ENCODE measurements at places on chromosomes 2 and 18.

DNA sequence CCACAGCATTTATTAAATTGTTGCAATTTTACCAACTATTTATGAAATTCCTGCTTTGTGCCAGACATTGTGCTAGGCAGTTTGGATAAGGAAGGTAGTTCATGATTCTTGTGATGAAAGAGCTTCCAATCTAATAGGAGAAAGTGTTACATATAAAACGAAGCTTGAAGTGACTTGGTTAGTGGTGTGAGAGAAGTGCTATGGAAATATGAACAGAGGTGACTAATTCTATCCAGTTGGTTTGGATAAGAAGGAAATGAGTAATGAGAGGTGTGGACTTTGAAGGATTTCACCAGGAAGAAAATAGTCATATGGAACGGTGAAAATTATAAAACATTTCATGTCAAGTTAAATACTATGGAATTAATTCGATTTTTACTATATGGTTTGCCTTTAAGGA, 48.6 kb downstream of the EML6 start:
- DNase-seq, result no peak

DNA sequence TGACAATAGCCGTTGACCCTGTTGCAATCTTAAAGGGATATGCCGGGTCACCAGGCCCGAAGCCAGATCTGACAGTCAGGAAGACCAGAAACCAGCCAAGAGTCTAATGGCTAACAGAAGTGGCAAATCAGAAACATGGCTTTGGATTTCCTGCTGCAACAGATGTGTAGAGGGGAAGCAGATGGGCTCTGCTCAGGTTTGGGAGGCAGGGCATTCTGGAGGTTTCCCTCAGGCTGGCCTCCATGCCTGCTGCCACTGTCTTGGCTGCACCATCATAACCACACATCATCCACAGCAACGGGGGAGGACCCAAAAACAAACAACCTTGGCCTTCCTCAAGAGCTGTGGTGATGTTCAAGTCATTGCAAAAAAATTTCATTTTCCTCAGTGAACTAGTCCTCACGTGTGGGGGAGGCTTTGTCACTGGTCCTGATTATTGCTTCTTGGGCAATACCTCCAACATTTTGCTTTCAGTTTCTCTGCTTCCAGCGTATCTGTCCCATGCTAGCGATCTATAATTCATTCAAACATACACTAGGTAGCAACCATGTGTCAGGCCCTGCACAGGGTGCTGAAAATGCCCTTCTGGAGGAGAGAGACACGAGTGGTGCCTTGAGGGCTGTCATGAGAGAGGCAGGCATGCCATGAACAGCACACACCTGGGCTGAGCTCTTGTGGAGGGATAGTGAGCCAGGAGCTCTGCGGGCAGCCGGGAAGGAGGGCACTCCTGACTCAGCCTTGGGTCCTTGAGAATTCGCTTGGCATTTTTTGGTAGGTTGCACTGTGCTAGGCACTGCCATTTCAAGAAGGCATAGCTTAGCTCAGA, 48.2 kb upstream of the LGALSL start:
- no peak for DNase-seq

- DNase-seq, result no peak
These were observed 16.1 kb upstream of the STRN start for GRCh38 chr2:36982467-36982866.

DNA sequence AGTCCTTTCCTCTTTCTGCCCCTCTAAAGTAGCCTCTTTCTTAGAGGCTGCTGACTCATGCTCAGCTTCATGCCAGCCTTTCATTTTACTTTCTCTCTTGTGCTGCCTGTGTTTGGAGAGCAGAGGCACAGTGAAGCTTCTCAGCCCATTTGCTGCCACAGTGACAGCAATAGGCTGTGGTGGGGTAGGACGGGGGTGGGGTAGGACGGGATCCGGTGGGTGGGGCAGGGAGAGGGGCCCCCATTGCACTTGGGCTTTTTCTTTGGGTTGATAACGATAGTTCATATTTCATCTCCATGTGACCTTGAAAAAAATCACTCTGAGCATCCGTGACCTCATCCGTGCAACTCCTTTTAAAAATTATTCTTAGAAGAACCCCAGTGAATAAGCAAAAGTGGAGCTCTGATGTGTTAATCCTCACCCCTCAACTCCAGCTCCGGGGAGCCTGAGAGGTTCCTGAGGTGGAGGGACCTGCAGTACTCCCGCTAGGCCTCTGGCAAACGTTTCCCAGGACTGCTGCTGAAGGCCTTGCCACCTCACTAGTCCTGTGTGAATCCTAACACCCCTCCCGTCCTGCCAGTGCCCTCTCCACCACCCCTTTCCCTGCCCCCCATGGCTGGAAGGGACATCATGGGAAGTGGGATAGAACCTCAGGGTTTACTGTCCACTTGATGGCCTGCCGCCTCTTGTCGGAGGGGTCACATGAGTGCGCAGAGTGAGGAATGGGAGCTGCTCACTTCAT, 70.8 kb downstream of the INPP4A start:
- DNase-seq, result no peak

DNA sequence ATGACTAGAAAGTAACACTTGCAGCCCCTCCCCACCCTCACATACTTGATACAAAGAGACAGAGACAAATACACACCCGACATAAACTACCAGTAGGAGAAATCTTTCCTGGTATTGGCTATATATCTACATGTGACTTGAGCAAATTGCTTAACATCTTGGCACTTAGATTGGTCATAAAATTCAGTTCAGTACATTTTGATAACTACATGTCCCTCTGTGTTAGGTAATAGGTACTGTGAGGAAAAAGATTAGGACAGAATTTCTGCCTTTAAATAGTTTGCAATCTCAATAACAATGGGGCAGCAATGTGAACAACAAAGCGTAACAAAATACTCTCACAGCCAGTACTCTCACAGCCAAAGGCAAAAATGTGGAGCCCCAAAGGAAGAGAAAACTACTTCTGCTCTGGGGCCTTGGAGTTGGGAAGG, 670.0 kb upstream of the ACVR2A start:
- DNase-seq, result no peak

DNA sequence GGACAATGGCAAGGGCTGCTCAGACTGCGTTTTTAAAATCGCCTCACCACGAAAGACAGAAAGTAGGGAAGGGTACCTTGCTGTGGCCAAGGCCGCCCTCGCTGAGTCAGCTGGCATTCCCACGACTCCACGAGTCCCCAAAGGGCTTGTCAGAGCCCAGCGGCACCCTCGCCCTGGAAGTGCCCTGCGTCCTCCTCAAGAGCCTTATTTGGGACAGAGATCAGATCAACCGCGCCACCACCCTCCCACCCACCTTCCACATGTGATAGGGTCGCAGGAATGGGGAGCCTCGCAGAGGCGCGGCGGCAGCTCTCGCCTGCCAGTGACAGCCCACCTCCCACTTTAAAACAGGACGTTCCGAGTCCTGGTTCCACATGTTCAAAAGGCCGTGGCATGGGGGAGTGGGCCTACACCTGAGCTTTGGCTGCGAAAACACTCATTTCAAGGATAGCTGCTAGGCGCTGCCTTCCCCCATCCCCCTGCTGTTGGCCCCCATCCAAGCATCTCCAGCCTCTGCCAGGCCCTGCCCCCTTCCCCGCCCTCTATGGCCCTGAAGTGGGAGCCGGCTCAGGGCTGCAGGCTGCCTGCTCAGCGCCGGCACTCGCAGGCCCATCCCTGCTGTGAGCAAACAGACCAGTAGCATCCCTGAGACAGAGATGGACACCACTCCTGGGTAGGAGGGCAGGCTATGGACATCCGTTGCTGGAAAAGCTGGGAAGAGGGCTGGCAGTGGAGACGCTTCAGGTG, 38.1 kb upstream of the ARHGEF4 start:
- DNase-seq, result no peak

GRCh38 chr2:181738563-181738962, 58.2 kb upstream of the NEUROD1 start:
- DNase-seq, result no peak

DNA sequence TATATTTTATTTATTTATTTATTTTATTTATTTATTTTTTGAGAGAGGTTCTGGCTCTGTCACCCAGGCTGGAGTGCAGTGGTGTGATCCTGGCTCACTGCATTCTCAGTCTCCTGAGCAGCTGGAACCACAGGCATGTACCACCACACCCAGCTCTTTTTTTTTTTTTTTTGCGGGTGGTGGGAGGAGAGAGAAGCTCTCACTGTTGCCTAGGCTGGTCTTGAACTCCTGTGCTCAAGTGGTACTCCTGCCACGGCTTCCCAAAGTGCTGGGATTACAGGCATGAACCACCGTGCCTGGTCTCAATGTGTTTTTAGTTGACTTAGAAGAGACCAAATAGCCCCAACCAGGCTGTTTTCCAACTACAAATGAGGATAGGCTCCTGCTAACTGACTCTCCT, 80.7 kb downstream of the PDCL3 start:
- DNase-seq, result no peak

DNA sequence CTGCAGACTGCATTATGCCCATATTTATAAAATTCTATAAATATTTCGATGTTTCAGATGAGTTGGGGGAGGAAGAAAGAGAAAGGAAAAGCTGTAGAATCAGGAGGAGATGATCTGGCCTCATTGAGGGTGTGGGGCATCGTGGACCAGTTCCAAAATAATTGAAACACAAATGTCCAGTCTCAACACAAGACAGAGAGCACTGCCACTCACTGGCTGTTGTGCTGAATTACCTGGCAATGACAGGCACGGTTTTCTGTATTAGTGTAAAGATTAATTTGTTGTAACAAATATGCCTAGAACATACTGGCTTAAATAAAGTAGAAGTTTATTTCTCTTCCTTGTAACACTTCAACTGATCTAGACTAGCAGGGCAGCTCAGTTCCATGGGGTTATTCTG, 24.1 kb downstream of the POLE4 start:
- DNase-seq, result no peak

DNA sequence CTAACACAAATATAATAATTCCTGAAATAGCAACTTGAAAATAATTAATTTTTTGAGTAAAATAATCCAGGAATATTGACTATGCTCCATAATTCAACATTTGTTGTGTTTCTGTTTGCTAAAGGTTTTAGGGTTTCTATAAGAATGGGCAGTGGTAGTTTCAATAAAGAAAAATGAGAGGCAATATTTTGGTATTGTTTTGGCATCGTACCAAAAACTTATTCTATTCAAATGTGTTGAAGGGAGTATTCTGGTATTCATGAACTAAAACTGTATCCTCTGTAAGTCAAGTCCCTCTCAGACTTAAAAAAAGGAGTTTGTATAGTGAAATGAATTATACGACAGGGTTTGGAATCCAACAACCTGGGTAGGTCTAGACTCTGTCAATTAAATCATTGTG, 1245.6 kb upstream of the CELF4 start:
- DNase-seq, result no peak

DNA sequence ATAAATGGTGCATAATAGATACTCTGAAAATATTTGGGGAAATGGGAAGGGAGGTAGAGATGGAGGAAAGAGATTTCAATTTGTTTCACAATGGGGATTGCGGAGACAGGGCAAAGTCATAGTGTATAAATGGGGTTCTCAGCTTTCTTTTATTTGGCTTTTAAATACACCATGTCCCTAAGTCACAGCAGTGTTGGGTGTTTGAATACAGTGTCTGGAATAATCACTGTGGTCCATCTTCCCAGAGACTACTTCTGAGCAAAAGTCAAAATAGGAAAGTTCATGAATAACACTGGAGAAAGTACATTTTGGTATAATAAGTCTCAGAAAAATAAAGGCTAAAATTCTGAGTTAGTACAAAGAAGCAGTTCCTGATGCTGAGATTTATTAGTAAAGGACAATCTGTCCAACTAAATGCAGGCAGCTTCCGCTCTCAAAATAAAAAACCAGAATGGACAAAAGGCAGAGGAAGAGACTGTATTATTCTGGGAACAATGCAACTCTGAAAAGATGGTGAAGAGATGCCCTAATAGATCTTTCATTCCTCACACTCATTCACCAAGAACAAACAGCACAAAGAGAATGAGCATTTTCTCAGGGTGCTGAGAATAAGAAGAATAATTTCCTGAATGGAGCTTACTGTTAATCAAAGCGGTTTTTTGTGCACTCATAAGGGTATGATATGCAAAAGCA, 295.4 kb upstream of the PIK3C3 start:
- no peak for DNase-seq

DNA sequence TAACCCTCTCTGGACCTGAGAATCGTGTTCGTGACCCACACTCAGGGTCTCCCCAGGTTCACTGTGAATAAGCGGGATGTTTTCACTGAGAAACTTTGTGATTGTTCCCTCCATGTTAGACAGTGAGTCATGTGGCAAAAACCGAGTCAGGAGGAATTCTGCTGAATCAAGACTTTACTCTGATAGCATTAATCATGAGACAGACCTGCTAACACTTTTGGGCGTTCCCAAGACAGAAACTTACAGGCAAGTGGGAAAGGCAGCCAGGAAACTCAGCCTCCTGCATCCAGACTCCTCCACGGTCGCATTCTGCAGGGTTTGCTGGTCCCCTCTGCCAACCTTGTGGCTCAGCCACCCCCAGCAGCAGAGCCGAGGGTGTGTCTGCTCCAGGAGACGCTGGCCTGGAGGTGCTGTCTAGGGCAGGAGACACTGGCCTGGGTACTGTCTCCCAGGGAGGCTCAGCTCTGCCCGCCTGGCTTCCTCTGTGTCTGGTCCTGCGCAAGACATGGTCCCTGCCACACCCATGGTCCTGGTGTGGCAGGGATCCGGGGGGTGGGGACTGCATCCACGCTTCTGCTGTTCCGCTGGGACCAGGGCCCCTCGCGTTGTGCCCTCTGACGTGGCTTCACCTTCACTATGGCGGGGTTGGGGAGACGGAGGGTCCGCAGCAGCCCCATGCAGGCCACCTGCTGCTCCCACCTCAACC, 177.4 kb downstream of the TWIST2 start:
- no peak for DNase-seq

GRCh38 chr18:74788657-74789056, 191.0 kb downstream of the ZNF407 start:
- DNase-seq, result no peak

DNA sequence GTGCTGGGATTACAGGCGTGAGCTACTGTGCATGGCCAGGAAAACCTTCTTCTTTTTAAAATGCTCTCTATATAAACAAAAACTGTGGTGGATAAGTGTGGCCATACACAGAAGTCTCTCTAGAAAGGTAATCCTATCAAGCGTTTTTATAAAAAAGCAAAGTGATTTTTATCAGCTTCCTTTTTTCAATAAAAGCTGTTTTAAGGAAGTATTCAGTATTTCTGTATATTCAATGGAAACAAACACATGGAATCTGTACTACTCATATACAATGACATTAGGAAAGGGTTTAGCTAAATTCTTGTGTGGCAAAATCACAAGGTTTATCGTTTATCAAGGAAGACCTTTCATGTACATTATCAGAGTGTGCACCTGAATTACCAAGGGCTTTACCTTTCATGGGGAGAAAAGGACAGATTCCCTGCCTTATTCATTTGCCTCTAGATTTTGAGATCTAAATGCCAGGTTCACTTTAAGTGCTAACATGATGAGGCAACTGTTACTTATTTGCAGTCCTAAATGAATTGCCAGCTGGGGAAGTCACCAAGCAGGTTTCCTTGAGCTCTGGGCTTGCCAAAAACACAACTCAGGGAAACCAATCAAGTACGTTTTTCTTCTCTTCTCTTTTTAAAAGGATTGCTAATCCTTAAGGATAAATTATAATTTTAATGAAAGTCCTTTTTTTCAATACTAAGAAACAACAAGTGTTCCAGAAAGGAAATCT, 70.8 kb downstream of the RTN4 start:
- DNase-seq, result no peak

All from Right ventricle myocardium inferior (tissue), 1 donor.